ENCODE measurements at places on chromosomes 2 and 18.

GRCh38 chr18:61743775-61744531 is 148.9 kb downstream of the RNF152 start:
- no peak for DNase-seq

DNA sequence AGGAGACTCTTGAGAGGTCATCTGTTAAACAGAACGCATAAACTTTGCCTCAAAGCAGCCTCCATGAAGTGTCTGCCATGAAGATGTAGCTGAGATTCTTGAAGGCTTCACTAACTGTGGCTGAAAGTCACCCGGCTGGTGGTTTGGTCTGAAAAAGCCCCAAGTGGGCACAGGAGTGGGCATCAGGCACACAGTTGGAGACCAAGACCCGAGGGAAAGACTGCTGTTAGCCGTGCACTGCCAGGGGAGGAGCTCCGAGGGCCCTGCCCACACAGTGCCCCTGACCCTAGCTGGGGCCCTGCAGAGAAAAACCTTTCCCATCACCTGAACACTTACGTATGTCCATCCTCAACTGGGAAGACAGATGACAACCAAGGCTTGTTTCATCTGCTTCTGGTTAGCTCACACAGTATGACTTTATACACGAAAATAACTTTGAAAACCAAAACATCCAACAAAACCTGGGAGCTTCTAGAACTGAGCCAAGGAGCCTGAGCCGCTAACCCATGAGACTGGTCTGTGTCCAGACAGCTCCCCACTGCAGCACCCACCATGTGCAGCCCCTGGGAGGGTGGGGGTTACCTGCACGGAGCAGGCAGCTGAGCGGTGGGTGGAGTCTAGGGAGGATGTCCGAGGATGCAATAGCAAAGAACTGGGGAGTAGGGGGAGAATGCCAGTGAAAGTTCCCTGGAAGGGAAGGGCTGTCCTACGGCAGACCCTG is 15.4 kb downstream of the HJURP start:
- DNase-seq, result no peak

DNA sequence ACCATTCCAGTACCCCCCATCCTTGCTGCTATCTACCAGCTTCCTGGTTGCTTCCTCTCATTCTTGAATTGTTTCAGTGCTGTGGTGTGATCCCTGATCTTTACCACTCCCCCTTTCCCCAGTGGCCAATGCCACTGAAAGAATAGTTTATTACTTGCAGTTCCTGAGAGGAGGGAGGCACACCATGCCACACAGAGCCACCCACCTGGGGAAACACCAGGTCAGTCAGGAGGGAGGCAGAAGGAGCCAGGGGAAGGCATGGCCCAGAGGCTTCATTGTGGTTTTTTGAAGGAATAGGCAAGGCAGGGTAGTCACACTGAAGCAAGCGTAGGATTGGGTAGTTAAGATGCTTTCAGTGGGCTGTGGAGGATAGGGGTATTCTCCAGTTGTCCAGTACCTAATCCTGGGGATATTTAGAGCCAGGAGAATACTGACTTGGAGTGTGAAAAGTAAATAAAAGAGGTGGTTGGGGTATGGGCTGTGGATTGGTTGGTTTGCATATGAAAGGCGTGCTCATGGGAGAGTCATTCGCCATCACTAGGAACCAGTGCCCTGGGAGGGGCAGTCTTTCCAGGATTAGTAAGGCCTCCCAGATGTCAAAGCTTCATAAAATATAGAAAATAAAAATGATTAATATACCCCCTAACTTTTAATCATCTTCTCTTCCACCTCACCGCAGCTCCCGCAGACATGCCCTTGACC is 6.7 kb upstream of the TMEM177 start:
- DNase-seq, result no peak

DNA sequence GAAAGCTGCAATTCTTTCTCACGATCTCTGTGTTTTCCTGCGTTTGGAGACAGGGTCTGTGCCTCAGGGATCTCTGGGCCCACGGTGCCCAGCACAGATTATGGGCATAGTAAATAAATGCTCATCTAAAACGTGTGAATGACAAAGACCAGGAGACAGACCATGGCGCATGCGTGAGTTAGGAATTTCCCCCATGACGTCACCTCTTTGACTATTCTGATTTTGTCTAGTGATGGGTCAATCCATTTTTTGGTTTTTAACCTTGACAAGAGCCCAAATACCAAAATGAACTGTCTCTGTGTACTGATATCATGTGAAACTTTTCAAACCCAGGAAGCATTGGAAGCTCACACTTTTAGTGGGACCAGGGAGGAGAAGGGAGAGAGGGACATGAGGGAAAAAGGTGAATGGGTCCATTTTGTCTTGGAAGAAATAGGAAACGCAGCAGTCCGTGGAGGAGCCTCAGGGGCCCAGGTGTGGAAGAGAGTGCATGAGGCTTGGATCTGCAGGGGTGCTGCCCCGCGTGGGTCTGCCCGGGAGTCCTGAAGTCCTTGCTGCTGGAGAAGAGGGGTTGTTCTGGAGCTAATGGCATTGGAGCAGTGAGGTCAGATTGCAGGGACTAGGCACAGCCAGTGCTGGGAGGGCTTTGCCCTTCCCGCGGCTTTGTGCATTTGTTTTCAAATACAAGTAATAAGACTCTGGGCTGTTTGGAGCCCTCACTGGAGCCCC is 172.2 kb downstream of the ASB1 start:
- DNase-seq, result no peak

DNA sequence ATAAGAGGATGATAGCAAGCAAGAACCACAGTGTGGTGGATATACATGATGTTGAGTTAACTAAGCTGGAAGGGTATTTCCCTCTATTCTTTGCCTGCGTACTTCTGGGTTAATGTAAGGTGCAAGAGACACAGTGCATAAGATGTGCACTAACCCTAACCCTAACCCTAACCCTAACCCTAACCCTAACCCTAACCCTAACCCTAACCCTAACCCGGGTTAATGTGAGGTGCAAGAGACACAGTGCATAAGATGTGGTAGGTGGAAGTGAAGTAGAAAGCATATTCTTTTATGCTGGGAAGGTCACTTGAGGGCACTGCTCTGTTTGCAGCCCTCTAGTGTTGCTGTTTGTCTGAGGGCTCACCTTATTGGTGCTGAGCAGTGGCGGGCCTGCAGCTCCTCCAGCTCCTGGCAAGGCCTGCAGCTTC is 181.5 kb upstream of the ITGA4 start:
- no peak for DNase-seq

DNA sequence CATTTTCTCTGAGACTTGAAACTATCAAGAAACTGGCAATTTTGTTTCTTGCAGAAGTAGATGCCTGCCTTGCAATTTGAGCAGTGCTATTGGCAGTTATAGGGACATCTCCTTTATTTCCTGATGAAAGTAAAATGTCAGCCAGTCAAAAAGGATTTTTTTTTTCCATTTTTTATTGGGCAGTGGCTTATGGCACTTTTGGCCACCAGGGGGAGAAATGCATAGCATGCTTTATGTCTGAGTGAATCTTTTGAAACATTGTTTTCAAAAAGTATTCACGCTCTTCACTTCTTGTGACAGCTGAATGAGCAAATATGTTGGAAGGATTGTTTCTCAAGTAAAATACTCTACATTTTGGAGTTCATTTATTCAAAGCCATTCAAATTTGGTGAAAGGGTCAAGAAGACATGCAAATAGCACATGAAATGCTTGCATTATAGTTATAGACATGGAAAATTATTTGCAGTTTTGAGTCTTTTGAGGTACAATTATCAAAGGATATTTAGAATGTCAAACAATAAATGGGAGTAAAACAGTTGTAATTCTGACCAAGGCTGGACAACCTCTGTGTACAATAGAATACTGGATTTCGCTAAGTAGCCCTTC is 491.0 kb downstream of the CDH2 start:
- DNase-seq, result peak; percentile 49

DNA sequence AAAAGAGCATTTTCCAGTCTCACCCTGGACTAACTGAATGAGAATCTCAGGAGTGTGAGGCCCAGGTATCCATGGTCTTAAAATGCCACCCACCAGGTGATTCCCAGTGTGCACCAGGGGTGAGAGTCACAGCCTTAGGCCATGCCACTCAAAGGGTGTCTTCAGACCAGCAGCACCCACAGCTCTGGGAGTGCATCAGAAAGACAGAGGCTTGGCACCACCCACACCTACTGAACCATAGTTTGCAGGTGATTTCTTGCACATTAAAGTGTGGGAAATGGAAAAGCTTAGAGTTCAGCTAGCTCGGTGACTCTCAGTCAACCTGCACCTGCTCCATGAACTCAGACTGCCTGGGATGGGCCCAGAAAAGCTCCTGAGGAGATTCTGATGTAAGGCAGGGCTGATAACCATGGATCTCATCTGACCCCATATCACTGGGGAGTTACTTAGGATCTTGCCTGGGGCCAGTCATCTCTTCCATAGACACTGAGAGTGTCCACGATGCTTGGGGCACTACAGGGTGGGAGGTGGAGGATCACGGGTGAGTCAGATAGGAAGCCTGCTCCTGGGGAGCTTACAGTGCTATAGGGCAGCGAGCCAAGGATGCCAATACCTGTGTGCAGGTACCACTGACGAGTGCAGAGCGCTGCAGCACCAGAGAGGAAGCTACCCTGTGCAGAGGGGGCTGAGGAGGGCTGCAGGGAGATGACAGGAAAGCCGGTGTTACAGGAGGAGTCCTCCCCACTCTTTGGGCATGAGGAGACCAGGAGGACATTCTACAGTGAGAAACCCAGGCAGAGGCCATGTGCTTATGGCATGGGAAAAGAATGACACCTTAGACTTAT is 4.6 kb downstream of the IL37 start:
- no peak for DNase-seq

GRCh38 chr2:63950414-63950813 is 68.8 kb downstream of the VPS54 start:
- no peak for DNase-seq

DNA sequence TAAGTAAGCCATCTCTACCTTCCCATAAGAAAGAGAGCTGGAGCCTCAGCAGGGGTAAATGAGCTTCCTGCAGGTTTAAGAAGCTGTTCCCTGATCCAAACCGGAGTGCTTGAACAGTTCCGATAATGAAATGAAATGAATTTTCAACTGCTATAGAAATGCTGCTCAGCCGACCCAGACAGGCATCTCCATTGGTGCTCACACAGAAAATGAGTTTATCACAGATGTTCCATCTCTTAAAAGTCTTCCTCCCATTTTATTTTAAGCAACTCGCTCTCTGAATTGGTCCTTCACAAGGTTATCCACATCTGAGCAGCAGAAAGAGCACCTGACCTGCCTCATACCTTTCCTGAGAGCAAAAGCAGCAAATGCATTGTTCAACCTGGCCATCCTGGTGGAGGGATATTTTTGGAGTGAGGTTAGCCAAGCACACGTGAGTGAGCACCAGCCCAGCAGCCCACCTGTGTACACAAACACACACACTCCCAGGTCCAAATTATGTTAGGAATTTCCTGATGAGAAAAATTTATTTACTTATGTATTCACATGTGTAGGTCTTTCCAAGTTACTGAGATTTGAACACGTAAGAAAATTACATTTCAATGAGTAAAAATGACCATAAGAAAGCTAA is 42.2 kb upstream of the CCDC68 start:
- DNase-seq, result no peak

- no peak for DNase-seq
Measured at GRCh38 chr2:228474466-228474865, 293.0 kb upstream of the SPHKAP start.

GRCh38 chr18:35387152-35387571 is 10.0 kb upstream of the ZNF396 start:
- DNase-seq, result peak; percentile 9

DNA sequence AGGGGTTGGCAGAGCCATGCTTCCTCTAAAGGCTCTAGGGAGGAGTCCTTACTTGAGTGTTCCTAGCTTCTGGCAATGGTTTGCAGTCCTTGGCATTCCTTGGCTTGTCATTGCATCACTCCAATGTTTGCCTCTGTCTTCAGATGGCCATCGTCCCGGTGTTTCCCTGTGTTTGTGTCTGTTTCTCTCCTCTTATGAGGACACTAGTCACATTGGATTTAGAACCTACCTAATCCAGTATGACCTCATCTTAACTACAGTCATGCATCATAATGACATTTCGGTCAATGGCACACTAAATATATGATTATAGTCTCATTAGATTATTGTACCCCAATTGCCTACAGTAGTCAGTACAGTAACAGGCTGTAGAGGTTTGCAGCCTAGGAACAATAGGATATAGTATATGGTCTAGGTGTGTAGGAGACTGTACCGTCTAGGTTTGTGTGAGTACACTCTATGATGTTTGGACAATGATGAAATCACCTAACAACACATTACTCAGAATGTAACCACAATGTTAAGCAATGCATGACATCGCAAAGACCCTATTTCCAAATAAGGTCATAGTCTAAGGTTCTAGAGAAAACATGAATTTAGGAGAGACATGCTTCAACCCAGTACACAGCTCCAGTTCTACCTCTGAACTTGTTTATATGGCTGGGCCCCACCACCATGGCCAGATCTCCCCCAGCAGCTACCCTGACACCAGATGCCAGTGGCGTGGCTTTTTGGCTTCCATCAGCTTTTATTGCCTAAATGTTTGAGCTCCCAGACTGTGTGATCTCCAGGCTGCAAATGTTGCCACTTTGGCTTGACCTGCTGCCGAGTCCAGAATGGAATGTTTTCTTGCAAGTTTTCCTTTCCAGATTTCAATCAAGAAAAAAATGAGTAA is 22.1 kb downstream of the SRD5A2 start:
- DNase-seq, result no peak

DNA sequence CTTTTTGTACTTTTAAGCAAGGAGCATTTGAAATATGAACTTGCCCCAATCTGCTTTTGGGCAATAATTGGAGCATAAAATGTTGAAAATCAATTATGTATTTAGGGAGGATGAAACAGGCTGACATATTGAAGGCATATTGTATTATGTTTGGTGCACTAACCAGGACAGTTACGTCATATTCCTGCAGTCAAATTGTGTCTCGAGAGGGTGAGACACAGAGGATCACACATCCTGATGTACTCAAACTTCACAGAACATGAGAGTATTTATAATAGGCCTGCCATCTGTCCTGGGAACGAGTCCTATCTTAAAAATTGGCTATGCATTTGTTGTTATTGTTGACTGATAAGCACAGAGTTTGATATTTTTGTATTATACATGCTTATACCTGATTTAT is 44.7 kb downstream of the TANC1 start:
- DNase-seq, result no peak

- no peak for DNase-seq
Measured at GRCh38 chr2:242041816-242042215, 172.3 kb downstream of the RTP5 start.

DNA sequence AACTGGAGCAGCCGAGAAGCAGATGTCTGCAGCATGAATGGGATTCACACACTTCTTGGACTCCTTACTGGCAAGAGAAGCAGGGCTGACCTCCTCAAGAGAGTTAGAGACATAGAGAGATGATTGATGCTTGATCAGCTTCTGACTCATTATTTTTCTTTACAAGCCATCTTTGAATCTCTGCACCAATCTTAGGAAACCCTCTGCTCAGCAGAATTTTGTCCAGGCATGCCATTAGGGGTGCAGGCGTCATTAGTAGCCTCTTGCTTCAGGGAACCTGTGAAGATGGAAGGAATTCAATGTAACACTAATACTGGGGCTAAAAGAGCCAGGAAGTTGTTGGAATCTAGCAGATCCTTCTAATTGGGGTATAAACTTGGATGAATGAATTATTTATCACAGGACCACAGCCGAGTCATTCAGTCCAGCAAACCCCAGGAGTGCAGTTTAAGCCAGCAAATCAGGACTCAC is 151.8 kb downstream of the MGAT5 start:
- DNase-seq, result no peak

Measured in KBM-7 (cell line).